Stimulated activated CD4-positive, alpha-beta T cell treated with anti-CD3 and anti-CD28 coated beads, TNF-alpha, amount 100 ng/mL, for 24 hours (primary cell): ENCODE measurements at places on chromosomes 3 and 15.

DNA sequence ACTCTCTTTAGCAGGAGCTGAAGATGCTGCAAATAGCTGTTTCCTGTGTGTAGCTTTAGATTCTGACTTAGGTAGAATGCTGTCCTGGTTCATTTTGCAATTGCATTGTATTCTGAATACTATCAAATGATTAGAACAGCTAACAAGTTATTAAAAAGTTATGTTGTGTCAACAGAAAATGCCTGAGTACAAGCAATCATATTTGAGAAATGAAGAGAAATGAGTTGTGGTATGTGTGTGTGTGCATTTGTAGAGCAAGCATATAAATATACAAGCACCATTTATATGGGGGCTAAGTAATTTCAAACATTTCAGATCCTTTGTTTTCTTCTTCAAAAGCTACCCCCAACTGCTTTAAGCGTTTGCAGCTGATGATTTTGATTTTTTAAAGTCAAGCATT lies 7.8 kb downstream of the ZIC1 start:
- no peak for DNase-seq

GRCh38 chr3:191592105-191592504 lies 131.1 kb downstream of the PYDC2 start:
- DNase-seq: no peak

- no peak for DNase-seq
These were observed 159.6 kb downstream of the GREM1 start for GRCh38 chr15:32877252-32878019.

DNA sequence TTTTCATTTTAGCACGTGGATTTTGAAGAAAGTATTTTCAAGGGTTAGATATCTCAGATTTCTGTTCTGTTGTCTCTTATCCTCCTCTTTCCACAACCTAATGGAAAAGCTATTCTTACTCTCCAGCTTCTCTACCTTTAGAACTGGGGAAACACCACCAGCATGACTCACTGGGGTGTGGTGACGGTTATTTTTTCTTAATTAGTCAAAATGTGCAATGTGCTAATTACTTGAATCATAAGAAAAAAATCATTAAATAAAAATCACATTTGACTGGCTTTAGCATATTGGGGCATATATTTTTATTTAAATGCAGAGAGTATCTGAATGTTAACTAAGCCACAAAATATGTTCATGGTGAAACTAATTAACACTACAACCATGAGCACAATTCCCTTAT lies 570.7 kb upstream of the AGTR1 start:
- no peak for DNase-seq

- no peak for DNase-seq
These were observed 8.6 kb upstream of the EBLN2 start for GRCh38 chr3:73052857-73053256.

- DNase-seq: no peak
These were observed 59.7 kb downstream of the ADAMTS7 start for GRCh38 chr15:78751602-78751979.

DNA sequence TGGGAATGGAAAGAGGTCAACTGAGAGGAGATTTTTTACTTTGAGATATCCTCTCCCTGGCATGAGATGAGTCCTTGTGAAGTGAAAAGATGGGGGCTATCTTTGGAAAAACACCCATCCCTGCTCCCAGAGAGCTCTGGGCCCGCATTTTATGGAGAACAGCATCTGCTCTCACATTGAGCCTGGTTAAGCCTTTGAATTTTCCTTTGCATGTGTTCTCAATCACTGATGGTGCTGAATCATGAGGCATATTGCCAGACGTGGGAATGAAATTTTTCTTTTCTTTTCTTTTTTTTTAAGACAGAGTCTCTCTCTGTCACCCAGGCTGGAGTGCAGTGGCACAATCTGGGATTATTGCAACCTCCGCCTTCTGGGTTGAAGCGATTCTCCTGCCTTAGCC lies 24.4 kb downstream of the TMEM45A start:
- no peak for DNase-seq

DNA sequence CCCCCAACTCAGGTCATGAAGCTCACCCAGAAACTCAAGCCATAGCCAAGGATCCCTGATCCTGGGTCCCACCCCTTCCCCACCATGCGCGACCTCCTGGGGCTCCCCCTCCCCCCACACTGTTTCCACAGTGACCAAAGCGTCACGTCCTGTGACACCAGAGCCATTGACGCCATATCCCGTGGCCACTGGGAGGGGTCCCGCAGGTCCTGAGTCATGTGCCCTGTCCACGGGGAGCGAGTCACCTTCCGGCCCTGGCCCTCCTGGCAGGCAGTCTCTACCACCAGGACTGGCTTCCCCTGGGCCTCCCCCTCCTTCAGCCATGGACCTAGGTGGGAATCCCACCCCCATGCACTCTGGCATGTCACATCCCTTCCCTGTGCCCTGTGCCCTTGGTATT lies 15.6 kb downstream of the SEMA3F start:
- no peak for DNase-seq

DNA sequence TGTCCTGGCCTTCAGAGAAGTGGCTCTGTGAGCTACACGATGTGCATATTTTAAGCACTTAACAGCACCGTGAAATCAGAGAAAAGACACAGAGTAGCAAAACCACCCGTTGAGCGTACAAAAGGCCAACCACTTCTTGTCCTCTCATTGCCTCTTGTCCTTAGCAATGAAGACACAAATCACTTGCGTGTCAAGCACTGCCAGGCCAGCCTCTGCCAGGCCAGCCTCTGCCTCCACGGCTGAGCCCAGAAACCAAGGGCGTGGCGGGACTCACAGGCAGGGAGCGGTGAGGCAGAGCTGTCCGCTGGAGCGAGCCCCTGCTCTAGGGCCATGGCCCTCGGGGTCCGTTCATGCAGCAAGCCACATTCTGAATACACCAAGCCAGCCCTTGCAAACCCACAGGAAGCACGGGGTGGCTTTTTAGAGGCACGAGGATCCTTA lies 4.0 kb downstream of the MUC4 start:
- no peak for DNase-seq

- no peak for DNase-seq
These were observed 45.2 kb upstream of the SYNPR start for GRCh38 chr3:63232764-63233396.

GRCh38 chr15:52020221-52021085 lies 1.4 kb downstream of the MAPK6 start:
- DNase-seq: no peak

DNA sequence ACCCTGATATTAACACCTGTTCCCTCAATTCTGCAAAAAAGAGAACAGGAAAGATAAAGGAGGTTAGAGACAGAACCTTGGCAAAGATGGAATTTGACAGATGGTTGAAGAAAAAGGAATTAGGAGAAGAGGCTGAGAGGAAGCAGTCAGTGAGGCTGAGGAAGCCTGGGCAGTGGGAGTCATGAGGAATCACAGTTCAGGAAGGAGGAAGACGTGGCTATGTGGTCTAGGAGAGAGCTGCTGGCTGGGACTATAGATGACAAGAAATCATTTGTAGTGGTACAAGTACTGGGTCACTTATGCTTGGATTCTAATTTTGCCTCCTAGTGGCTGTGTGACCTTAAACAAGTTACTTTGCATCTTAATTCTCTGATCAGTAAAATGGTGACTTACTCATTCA lies 49.0 kb downstream of the LARS2 start:
- no peak for DNase-seq

- no peak for DNase-seq
These were observed 10.1 kb downstream of the GOLIM4 start for GRCh38 chr3:168085491-168086119.

DNA sequence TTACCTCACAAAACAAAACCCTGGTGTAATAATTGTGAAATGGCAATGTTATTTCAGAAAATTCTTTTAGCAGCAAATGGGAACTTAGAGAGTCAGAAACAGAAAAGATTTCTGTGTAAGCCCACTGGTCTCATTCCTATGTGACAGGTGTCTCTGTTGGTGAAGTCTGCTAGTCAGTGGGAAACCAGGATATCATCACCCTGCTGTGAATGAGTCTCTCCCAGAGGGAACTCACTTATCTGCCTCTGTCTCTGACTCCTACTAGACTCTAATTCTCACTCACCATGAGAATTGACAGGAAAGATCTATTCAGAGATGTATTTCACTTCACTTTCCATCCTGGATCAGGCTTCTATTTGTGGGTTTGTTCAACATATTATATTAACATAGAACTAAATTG lies 266.0 kb downstream of the EPHA3 start:
- no peak for DNase-seq

GRCh38 chr3:177602601-177603147 lies 405.4 kb upstream of the TBL1XR1 start:
- no peak for DNase-seq

DNA sequence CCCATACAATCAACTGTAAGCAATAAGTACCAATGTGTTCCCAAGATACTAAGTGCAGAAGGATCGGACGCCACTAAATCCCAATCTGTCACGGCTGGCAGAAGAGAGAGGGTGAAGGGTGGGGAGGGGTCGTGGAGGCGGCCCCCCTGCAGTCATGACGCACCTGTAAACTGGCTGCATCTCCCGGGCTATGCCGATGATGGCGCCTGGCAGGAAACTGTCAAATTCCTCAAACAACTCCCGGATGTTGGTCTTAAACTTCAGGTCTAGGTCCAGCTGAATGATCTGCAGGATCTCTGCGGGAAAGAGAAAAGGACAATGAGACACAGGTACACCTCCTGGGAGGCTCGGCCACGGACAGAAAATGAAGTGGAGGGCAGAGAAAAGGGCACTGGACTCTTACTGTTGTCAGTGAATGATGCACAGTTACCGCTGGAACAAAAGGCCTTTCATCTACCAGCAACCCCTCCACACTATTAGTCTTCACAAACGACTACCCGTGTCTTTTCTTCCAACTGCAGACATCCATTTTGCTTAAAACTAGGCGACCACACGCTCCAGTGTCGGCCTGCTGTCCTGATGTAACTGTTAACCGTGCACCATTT lies 114.6 kb downstream of the XXYLT1 start:
- DNase-seq: no peak

DNA sequence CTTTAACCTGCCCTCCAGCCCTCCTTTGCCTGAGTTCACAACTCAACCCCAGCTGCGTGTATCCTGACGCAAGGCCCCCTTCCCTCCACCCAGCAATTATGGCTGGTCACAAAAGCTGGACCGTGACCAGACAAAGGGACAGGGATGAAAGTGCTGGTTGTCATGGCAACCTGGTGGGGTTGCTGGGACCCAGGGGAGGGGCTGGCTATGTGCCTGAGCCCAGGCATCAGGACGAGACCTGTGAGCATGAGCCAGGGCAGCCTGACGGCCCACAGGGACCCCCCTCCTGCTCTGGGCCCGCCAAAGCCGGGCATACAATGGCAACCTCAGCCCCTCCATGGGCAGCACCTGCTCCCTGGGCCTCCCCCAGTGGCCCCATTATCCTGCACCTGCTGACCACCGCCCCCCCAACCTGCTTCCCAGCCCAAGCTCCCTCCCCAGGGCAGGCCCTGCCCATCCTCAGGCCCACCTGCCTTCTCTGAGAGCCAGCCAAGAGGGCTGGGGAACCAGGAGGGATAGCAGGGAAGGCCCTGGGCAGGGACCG lies 4.5 kb upstream of the DNAH1 start:
- no peak for DNase-seq

- DNase-seq: no peak
These were observed 278.0 kb upstream of the TRIM42 start for GRCh38 chr3:140399871-140400270.

DNA sequence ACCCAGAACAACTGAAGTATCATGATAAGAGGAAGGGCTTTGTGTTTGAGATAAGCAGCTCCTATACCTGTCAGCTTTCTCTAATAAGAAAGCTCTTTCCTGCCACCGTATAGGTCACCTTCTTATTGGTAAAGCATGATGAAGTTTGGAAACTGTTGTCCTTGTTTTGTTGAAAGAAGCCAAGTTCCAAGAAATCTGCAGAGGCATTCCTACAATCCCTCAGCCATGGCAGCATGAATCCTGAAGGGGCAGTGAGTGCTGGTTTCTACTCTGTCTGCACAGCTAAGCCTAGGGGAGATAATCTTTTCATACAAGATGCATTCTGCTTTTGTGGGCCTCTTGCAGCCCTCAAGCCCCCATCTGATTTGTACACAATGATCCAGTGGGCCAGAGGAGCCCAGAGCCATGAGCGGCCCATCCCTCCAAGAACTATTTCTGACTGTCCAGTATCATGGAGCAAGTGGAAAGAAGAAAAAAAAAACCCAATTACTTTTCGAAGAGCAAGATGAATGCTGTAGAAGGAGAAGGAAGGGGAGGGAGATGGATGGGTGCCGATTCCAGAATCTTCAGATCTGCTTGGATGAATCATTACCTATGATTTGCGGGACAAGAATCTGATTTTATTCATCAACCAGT lies 1.9 kb upstream of the THBS1 start:
- DNase-seq: no peak

GRCh38 chr15:92034227-92034626 lies 180.7 kb downstream of the SLCO3A1 start:
- DNase-seq: no peak

GRCh38 chr15:40630313-40630712 lies 36.3 kb downstream of the KNL1 start:
- DNase-seq: no peak

- no peak for DNase-seq
These were observed 1040.7 kb upstream of the CFAP20DC start for GRCh38 chr3:60090548-60090947.

DNA sequence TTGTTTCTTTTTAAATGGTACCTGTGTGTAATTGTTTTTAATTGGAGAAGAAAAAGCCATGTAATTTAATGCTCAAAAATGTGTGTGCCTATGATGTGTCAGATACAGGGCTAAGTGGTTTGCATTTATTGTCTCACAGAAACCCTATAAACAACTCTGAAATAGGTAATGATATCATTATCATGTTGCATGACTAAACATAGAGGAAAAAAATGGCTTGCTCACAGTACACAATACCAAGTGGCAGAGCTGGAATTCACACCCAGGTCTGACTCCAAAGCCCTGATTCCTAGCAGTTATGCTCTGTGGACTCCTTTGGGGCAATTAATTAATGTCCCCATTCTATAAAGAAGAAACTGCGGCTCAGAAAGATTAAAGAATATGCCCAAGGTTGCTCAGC lies 237.4 kb upstream of the TRIM42 start:
- no peak for DNase-seq

DNA sequence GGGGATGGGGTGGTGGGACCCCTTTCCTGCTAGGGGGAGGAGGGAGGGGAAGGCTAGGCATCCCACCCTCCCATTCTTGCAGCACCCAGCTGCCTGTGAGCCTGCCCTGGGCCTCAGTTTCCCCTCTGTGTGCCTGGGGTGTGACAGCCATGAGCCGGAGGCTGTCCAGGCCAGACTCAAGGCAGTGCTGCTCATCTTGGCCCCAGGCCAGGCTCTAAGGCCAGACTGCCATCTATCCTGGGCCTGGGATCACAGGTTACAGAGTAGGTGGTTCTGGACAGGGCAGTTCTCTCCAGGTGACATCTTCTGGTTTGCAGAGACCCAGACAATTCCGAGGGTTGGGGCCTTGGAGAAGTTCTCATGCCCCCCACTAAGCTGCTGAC lies 3.3 kb upstream of the VILL start:
- no peak for DNase-seq

DNA sequence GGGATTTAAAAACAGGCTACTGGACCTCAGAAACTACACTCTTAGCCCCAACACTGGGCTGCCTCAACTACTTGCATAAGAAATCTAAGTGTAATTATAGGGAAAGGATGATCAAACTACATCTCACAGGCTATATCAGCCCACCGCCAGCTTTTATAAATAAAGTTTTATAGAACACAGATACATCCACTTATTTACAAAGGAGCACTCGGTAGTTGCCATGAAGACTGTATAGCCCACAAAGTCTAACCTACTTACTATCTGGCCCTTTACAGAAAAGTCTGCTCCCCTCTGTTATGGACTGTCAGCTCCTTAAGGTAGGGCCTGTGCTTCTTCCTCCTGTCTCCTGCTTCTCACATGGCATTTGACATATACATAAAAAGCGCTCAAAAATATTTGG lies 9.5 kb downstream of the OSBPL10 start:
- DNase-seq: no peak

- no peak for DNase-seq
These were observed 162.2 kb downstream of the VGLL3 start for GRCh38 chr3:86828751-86829150.
